Lung (tissue), 17 donors: ENCODE measurements at places on chromosomes 13 and 19.

GRCh38 chr13:77868717-77869116 is 49.9 kb downstream of the EDNRB start:
- no peak overlapping the region for H3K27ac ChIP-seq

- H3K4me1 ChIP-seq = peaks cover 12% of the 10 kb centered on the region
- no peaks in the 10 kb centered on the region for H3K27me3 ChIP-seq
- peak overlapping the region; percentile 51 for H3K27ac ChIP-seq
- no peaks in the 10 kb centered on the region for H3K36me3 ChIP-seq
- no peak overlapping the region for H3K4me3 ChIP-seq
Observed at GRCh38 chr13:40190641-40191100, 475.8 kb downstream of the FOXO1 start.

DNA sequence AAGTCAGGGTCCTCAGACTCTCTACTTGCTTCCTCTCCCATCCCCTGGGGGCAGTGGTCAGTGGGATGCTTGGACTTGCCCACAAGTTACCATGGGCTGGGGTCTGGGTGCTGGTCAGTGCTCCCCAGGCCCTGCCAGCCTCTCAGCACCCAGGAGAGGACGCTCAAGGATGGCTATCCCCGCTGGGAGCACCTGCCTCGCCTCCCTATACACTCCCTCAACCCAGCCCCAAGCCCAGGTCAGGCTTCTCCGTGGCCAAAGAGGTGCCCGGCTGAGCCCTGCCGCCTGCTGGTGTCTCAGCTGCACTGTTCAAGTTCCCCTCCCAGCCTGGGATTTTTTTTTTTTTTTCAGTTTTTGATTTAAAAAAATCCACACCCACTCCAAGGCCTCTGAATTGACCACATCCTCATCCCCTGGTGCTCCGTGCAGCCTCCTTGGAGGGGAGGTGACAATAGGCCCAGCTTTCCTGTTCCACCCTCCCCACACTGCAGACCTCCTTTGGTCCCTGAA is 10.8 kb downstream of the F2RL3 start:
- H3K27me3 ChIP-seq = no peaks in the 10 kb centered on the region
- no peak overlapping the region for H3K27ac ChIP-seq
- no peak for DNase-seq
- H3K4me3 ChIP-seq = no peak overlapping the region
- no peaks in the 10 kb centered on the region for H3K36me3 ChIP-seq
- no peaks in the 10 kb centered on the region for H3K4me1 ChIP-seq

DNA sequence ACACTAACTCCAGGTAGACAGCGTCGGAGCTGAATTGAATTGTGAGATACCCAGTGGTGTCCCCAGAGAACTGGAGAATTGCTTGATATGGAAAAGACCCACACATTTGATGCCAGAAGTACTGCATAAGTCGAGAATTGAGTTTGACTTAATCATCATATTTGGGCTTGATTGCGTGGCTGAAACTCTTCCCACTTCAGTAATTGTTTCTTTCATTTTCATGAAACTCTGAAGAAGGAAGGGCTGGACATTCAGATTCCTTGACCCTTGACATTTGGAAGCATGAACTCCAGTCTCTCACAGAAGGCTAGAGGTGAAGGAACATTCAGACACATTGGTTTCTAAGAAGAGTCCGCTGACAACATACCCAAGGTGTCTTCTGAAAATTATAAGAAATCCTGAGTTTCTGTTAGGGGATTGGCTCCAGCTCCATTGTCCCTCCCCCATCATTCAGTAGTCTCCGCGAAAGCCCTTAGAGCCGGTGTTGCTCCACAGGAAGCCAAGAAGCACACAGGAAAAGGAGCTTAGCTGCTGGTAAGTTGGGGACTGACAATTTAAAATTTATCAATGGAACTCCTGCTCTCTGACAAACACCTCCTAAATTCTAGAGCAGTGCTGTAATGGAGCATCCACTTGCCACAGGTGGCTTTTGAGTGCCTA is at the start of gene FPR2:
Gene FPR2, plus strand, starts transcription at position 484 of the 660 bp plus-strand sequence. CDS start 7,479 bp downstream, outside the sequence.
- H3K27me3 ChIP-seq = peaks cover 12% of the 10 kb centered on the region
- no peak within 1 kb of the TSS for H3K27ac ChIP-seq
- no peak within 1 kb of the TSS for H3K4me3 ChIP-seq

- H3K27me3 ChIP-seq = no peaks in the 10 kb centered on the region
- H3K4me1 ChIP-seq = no peaks in the 10 kb centered on the region
- H3K4me3 ChIP-seq = no peak overlapping the region
- H3K27ac ChIP-seq = no peak overlapping the region
Observed at GRCh38 chr19:4449022-4449638, 8.5 kb downstream of the UBXN6 start.

- no peaks in the 10 kb centered on the region for H3K4me1 ChIP-seq
- no peak for DNase-seq
- H3K27ac ChIP-seq = no peak overlapping the region
- H3K27me3 ChIP-seq = no peaks in the 10 kb centered on the region
- no peaks in the 10 kb centered on the region for H3K36me3 ChIP-seq
Observed at GRCh38 chr13:70894258-70894657, 786.0 kb upstream of the KLHL1 start.

DNA sequence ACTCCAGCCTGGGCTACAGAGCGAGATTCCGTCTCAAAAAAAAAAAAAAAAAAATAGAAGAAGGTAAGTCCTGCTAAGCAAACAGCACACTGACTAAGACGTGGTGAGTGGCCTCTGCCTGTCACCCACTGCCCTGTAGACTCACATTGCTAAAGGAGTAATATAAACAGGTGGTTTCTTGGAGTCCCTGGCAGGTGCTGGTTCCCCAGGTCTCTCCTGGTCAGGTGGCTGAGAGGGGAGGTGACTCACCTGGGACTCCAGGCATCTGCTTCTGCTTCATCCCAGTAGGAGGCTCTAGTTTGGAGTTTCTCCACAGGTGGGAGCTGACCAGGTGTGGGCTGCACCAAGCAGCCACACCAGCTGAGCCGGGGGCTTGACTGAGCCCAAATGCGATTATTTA is at the start of gene OR10H1:
Gene OR10H1, minus strand, starts transcription at position 359 of the 400 bp plus-strand sequence. CDS start 7,627 bp downstream, outside the sequence.
- no peak within 1 kb of the TSS for H3K4me3 ChIP-seq
- DNase-seq = no peak
- H3K27me3 ChIP-seq = no peaks in the 10 kb centered on the region
- H3K36me3 ChIP-seq = no peaks in the 10 kb centered on the region

DNA sequence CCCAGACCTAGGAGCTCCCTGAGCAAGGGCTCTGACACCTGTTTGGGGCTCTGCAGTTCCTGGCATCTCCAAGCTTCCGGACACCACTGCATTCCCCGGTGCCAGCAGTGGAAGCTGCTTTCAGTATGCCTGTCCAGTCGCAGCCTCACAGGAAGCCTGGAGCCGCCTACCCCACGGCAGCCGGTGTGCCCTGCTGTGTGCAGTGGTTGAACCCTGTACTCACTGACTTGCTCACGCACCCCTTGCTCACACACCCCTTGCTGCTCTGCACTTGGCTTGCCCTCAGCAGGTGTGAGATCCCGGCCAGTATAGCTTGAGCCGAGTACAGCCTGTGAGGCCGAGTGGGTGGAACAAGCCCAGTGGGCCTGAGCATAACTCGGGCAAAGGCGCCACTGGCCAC is 70.3 kb downstream of the PIBF1 start:
- DNase-seq = no peak
- no peak overlapping the region for H3K27ac ChIP-seq
- no peaks in the 10 kb centered on the region for H3K4me1 ChIP-seq
- no peak overlapping the region for H3K4me3 ChIP-seq

- H3K4me3 ChIP-seq = peak overlapping the region; percentile 67
- no peaks in the 10 kb centered on the region for H3K36me3 ChIP-seq
- DNase-seq = peak; percentile 99
- H3K4me1 ChIP-seq = peaks cover 8% of the 10 kb centered on the region
Observed at GRCh38 chr19:46786236-46787039, 2.0 kb downstream of the SLC1A5 start.

GRCh38 chr13:41133951-41134350 is 1.3 kb upstream of the KBTBD6 start:
- H3K27me3 ChIP-seq = no peaks in the 10 kb centered on the region
- H3K36me3 ChIP-seq = no peaks in the 10 kb centered on the region
- no peak overlapping the region for H3K27ac ChIP-seq
- H3K4me3 ChIP-seq = no peak overlapping the region
- peaks cover 26% of the 10 kb centered on the region for H3K4me1 ChIP-seq
- no peak for DNase-seq

DNA sequence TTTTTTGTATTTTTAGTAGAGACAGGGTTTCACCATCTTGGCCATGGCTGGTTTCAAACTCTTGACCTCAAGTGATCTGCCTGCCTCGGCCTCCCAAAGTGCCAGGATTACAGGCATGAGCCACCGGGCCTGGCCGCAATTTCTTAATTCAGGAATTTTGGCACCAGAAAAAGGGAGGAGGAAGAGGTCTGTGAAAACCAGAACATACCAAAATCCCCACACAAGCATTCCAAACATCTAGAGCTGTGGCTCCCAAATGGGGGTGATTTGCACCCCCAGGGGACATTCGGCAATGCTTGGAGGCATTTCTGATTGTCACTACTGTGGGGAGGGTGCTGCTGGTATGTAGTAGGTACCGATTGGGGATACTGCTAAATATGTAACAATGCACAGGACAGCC is 40.2 kb upstream of the ABCC4 start:
- no peak overlapping the region for H3K27ac ChIP-seq
- no peaks in the 10 kb centered on the region for H3K27me3 ChIP-seq
- no peak overlapping the region for H3K4me3 ChIP-seq

DNA sequence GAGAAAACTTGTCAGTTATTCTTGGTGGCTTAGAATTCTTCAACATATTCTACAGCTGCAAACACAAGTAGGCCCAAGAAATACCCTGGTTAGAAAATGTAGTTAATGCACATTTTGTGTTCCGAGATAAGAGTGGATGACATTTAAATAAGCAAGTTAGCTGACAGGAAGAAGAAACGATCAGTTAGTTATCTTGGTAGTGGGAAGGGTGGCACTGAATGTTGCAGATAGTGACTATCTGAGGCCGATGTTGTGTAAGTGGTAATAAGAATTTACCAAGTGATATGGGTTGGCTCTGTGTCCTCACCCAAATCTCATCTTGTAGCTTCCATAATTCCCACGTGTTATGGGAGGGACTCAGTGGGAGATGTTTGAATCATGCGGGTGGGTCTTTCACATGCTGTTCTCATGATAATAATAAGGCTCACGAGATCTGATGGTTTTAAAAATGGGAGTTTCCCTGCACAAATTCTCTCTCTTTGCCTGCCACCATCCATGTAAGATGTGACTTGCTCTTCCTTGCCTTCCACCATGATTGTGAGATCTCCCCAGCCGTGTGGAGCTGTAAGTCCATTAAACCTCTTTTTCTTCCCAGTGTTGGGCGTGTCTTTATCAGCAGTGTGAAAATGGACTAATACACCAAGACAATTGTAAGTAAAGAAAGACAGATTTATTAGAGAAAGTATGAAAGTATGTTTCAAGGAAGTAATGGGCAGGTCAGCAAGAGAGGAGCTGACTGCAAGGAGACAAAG is 10.9 kb upstream of the AKAP11 start:
- H3K27ac ChIP-seq = no peak overlapping the region
- H3K27me3 ChIP-seq = no peaks in the 10 kb centered on the region
- no peaks in the 10 kb centered on the region for H3K36me3 ChIP-seq
- DNase-seq = no peak
- H3K4me1 ChIP-seq = peaks cover 20% of the 10 kb centered on the region

DNA sequence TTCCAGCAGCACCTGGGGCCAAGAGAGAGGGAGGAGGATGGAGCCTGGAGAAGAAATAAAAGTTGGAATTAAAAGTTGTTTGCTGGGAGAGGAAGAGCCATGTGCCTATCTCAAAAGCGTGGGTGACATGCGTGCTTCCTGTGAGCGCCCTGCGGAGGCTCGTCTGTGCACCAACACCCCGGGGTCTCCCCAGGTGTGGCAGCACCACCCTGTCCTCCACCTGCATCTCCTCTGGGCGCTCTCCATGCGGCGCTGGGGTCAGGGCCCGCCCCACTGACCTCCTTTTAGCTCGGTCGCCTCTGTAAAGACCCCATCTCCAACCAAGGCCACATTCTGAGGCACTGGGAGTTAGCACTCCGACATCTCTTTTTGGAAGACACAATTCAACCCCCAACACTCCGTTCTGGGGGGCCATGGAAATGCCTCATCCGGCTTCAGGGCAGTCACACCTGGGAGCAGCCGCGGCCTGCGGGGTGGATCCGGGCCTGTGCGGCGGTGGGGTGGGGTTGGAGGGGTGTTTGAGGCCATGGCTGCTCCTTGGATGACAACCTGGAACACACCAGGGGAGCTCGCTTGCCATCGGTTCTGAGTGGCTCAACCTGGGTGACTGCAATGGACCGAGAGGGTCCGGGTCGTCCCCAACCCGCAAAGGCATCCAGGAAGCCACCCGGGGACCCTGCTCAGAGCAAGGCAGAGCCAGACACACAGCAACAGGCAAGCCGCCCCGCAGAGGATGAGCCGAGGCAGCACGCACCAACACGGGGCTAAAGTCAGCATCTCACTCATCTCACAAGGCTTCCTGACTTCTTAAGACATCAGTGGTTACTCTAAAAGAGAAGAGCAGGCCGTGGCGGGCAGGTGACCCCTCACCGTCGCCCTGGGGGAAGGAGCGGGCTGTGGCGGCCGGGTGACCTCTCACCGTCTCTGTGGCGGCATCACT is 79.4 kb upstream of the MCF2L start:
- no peak overlapping the region for H3K4me3 ChIP-seq
- no peak overlapping the region for H3K27ac ChIP-seq
- H3K27me3 ChIP-seq = peaks cover 2% of the 10 kb centered on the region
- DNase-seq = no peak

- no peak overlapping the region for H3K4me3 ChIP-seq
- H3K36me3 ChIP-seq = no peaks in the 10 kb centered on the region
- peak overlapping the region; percentile 45 for H3K27ac ChIP-seq
Observed at GRCh38 chr19:19372656-19373416, 32.6 kb upstream of the GATAD2A start.

DNA sequence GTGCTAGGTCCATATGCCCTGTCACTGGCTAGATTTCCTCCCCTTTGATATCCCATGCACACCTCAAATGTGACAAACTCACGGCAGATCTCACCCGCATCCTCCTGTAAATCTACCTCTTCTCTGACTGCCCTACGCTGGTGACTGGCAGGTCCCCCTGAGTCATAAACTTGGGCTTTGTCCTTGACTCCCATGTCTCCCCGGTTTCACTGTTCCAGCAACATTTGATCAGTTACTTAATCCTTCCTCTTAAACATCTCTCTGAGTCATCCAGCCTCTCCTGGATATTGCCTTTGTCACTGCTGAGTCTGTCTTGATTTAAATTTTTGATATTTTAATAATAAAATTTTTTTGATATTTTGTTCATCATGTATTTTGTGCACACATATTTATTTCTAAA is 26.5 kb downstream of the FAM216B start:
- H3K27me3 ChIP-seq = no peaks in the 10 kb centered on the region
- H3K4me1 ChIP-seq = no peaks in the 10 kb centered on the region
- no peak for DNase-seq
- H3K4me3 ChIP-seq = no peak overlapping the region
- H3K36me3 ChIP-seq = no peaks in the 10 kb centered on the region
